ENCODE measurements at places on chromosomes 6 and 20.

- no peak for DNase-seq
These were observed 202.2 kb upstream of the CDYL start for GRCh38 chr6:4574007-4574406.

DNA sequence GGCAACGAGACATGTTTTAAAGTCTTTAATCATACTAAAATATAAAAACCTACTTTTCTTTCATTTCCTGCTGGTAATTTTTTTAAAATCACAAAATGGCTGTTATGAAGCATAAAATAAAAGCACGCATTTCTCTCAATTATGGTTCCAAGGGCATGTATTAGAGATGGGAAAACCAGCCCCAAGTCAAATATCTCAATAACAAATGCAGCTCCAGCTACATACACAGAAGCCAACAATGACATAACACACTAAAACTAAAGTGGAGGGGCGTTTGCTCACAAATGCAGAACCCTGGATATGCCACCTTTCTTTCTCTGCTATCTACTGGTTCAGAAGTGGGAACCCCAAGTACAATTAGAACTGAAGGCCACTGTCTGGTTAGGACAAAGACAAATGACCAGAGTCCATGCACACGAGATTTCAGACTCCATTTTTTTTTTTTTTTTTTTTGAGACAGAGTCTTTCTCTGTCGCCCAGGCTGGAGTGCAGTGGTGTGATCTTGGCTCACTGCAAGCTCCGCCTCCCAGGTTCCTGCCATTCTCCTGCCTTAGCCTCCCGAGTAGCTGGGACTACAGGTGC is 27.8 kb downstream of the EZR start:
- DNase-seq: no peak

DNA sequence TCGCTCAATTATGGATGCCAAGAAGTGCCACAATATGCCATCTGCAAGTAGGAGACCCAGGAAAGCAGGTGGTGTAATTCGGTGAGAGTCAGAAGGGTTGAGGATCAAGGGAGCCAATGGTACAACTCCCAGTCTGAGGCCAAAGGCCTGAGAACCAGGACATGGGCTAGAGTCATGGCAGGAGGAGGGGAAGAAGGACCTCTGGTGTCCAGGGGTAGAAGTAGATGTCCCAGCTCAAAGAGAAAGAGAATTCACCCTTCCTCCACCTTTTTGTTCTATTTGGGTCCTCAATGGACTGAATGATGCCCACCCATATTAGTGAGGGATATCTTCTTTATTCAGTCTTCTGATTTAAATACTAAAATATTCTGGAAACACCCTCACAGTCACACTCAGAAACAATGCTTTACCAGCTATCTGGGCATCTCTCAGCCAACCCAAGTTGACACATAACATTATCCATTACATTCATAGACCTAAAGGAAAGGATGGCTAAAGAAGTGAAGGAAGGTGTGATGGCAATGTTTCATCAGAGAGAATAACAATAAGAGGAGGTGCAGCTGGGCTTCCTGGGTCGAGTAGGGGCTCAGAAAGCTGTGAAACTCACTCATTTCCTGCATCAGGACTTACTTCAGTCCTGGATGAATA is 21.2 kb upstream of the HLA-DQA1 start:
- DNase-seq: no peak

- DNase-seq: no peak
These were observed 230.8 kb downstream of the BCAS1 start for GRCh38 chr20:53839423-53840176.

DNA sequence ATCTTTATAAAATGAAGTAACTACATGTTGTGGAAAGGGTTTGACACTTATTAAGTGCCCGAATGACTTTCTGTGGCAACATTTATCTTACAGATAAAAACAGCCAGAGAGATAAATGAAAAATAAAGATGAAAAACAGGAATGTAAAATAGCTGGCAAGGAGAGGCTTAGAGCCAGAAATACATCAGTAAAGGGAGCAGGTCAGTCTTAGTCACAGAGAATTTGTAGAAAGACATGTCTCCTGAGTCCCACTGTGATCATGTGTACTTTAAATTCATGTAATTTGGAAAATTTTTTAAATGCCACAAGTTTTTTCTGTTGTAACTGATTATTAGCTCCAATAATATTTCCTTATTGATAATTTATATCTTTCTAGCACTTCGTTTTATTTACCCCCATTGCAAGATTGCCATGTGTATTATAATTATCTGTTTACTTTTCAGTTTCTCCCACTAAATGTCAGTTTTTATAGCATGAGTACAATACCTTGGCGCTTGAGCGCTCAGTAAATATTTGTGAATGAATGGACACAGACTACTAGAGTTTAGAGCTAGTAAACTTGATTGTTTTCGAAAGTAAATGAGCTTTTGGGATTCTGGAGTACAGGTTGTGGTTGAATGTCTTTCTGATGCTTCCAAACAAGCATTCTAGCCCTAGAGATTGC is 15.2 kb downstream of the TAB2 start:
- no peak for DNase-seq

DNA sequence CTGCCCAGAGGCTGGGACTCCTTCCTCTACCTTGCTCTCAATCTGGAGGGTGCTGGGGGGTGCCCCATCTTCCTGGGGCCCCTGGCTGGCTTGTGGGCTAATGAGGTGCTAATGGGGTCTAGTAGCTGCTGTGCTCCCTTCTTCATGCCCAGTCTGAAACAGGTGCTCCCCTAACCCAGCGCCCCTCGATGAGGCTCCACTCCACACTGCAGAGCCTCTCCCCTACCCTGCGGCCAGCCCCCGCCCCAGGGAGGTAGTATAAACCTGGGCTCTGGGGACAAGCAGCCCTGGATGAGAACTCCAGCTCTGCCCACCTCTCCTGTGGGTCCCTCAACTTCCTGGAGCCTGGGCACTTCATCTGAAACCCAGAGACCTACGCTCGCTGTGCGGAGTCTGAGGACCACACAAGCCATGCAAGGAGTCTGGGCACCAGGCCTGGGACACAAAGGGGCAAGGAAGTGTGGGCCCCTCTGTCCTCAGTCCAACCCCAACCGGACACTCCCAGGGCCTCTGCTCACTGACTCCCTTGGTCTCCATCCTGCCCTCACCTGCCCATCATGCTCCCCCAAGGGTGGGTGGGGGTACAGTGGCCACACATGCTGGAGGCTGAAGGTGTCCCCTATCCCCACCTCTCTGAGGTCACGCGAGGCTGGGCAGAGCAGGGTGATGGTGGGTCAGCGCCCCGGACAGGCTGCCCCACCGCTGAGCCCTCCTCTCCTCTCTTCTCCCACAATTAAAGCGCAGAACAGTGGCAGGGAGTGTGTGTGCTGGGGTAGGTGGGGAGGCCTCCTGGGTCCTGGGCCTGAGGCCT is 6.1 kb downstream of the RPL10A start:
- DNase-seq: no peak

GRCh38 chr6:16148498-16148897 is 19.6 kb downstream of the MYLIP start:
- no peak for DNase-seq

DNA sequence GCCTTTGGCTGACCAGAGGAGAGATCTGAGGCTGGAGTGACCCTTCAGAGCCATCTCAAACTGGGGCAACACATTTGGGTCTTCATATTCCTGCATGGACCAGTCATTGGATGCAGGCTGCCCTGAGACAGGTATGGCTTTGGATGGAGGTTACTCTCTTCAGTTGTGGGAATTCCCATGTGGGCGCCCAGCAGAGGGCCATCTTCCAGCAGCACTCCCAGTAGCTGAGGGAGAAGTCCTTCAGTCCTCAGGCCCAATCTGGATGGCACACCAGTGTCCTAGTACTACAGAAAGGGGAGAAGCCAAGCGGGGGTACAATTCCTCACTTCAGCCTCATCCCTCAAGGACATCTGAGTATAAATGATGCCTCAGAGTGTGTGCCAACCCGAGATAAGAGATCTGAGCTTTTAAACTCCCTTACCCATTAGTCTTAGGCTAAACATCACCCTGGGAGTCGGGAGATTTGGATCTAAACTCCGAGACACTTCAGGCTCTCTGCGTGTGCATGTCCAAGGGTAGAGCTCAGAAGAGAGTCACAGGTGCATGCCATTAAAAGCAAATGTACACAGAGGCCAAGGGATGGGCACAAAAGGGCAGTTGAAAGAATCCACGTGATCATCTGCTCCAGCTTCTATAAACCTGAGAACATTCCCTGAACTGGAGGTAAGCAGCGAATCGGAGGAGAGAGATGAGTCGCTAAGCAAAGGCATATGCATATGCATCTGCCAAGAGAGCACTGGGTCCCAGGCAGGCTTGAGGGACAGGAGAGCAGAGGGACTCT is 204.6 kb downstream of the CD83 start:
- peak; percentile 18 for DNase-seq

GRCh38 chr20:5511930-5512329 is 195.2 kb upstream of the PROKR2 start:
- DNase-seq: no peak

DNA sequence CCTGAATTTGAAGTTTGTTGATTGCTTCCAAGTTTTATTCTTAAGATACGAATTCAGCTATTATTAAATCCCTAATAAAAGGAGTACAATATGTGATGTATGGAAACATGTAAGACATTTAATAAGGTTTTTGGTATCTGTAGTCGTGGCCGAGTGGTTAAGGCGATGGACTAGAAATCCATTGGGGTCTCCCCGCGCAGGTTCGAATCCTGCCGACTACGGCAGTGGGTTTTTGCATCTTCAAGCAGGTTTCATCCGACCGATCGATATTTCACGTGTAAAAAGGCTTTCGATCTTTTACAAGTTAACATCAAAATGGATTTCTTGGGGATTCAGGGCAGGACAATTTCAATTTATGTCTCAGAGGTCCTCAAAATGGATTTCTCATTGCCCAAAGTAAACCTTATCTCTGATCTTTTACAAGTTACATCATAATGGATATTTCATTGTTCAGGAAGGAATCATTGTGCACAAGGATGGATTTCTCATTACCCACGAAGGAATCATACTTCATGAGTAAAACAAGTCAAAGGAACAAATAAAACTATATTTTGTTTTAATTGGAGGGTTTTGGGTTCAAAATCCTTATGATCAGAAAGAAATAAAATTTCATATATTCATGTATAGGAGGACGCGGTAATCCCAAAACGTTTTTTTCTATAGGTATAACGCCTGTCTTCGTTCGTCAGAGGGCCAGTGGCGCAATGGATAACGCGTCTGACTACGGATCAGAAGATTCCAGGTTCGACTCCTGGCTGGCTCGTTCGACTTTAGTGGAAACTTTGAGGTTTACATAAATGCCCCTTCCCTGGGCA is 37.3 kb upstream of the BTN3A2 start:
- DNase-seq: peak; percentile 83

DNA sequence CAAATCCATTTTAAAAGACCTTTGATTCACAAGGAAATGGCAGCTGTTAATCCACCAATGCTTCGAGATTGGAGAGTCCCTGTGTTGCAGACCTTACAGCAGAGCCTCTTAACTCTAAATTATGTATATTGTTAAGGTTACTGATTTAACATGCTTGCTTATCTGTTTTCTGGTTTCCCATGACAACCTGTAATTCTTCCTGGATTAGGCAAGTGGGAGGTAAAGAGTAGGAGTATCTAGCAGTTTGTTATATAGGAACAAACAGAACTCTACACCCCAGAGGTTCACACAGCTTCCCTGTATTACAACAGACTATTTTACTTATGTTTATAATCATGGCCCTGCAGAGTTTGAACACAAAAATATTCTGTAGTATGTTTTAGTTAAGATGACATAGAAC is 39.5 kb downstream of the NKX2-4 start:
- DNase-seq: peak; percentile 5

DNA sequence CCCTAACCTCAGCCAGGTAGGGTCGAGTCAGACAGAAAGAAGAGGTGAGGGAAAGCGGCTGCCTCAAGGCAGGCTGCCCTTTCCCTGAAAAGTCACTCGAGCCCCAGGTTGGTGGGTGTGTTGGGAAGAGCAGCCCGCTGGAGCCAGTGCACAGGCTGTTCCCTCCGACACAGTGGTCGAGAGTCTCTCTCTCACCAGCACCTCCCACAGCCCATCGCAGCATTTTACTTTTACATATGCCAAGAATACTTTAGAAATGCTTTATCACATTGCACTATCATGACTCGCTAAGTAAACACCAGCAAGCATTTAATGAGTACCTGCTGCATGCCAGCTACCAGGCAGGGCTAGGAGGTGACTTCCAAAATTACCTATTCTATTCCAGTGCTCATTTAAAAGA is 1.7 kb downstream of the PRPH2 start:
- no peak for DNase-seq

DNA sequence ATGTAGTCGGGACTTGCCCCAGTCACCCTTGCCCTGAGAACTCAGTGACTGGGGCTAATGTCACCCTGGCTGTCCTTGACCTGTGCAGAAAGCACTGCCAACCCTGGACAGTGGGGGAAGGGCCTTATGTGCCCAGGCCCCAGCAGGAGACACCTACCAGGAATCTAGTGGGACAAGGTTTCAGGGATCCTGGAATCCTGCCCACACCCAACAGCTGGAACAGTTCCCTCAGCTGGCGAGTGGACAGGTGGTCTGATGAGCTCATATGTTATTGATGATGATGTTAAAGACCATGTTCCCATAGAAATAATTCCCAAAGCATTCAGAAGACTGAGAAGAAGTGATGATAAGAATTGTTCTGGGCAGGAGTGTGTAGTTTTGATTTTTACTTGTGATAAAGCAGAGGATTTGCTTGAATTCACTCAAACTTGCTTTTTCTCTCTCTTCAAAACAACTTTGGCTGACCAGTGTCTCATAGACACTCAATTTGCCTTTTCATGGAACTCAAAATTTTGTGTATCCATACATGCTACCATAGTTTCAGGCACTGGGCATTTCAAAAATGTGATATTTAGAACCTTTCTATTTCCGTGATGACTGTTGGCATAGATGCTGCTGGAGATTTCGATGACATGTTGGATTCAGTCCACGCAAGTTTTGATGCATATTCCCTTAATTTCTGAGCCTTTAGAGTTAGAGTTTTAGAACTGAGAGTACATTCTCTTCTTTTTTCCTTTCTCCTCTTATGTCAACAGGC is 79.3 kb downstream of the SLC22A3 start:
- no peak for DNase-seq

DNA sequence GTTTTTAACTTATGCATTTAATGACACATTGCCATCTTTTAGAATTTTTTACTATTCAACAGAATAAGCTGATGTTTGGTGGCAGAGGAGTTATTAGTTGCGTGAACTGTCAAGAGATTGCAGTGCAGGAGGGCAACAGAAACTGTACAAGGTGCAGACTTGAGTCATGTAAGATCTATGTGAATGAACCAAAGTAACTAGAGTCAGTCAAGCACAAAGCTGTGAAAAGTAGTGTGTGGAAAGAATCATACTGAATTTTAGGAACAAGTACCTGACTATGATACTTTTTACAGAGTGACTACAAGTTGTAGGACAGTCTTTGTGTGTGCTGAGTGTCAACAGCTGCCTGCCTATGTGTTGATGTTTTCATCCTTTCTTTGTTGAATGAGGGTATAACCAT is 2.7 kb upstream of the C6orf163 start:
- no peak for DNase-seq

DNA sequence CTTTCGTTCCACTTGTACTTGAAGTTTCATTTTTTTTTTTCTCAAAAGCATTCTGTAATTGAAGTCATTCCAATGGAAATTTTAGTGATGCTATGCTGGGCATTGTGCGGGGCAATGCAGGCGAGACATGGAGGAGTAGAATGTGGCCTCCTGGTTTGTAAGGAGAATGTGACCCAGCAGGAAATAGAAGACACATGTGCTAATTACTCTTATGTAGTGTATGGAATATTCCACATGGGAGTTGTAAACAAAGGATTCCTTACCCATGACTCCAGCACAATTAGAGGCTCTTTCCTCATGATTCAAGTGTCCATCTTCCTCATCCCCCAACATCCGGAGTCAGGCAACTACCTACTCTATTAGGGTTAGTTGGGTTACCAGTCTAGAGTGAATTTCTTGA is 14.9 kb upstream of the RFPL4B start:
- DNase-seq: no peak

- DNase-seq: no peak
These were observed 97.7 kb upstream of the KCNQ5 start for GRCh38 chr6:72524011-72524645.
